CD4-positive, alpha-beta T cell treated with Interleukin-21 for 1 hour (primary cell): ENCODE measurements at places on chromosomes 7 and 10.
A peak's percentile ranks its signal among the peaks of the same experiment; 100 is the strongest.

DNA sequence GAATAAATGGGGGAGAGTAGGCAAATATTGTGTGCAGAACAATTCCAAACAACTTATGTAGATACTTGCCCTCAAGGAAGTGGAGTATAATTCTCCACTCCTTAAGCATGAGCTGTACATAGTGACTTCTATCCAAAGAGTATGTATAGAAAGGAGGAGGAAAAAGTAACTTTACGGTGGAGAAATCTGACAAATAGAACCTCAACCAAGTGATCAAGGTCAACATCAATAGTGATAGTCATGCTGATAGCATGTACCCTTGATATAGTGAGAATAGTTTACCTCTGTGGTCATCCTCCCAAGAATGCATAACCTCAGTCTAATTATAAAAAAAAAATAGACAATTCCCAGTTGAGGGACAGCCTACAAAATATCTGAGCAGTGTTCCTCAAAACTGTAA, 89.1 kb upstream of the NANOS1 start:
- no peak for DNase-seq

DNA sequence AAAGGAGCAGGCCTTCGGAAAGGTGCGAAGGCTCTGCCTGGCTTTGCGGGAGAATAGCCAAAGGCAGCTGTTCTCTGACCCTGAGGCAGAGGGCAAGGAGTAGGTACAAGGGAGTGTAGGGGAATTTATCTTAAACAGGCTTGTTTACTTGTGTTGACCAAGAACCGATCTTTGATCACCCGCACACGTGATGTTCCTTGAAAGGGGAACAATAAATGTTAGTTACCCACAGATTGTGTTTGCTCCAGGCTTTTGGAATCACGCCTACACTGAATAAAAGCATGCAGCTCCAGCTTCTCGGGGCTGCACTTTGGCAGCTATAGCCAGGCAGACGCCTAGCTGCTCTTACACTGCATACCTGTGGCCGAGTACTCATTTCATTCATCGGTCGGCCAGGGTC, 420.8 kb downstream of the PHF14 start:
- DNase-seq: no peak

- no peak for DNase-seq
Measured at GRCh38 chr10:59856104-59856503, 50.3 kb downstream of the CCDC6 start.

DNA sequence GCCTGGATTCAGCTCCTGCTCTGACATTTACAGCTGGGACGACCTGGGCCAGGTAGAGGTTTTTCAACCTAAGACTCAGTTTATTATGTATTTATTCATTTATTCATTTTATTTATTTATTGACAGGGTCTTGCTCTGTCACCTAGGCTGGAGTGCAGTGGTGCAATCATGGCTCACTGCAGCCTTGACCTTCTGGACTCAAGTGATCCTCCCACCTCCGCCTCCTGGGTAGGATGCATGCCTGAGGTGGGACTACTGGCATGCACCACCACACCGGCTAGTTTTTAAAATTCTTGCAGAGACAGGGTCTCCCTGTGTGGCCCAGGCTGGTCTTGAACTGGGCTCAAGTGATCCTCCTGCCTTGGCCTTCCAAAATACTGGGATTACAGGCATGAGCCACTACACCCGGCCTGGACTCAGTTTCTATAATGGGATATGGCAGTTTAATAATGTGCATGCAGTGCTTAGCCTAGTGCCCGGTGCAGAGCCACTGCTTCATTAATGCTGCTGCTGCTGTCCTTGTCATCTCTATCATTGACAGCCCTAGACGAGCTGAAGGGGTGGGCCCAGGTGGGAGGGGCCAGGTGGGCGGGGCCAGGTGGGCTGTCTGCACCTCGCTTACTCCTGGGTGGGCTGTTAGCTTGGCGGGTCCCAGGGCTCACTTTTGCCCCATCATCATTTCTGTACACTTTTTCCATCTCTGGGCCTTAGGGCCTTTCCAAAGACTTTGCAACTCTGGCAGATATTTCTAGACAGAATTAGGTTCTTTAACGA, 92.6 kb downstream of the LHPP start:
- DNase-seq: no peak

DNA sequence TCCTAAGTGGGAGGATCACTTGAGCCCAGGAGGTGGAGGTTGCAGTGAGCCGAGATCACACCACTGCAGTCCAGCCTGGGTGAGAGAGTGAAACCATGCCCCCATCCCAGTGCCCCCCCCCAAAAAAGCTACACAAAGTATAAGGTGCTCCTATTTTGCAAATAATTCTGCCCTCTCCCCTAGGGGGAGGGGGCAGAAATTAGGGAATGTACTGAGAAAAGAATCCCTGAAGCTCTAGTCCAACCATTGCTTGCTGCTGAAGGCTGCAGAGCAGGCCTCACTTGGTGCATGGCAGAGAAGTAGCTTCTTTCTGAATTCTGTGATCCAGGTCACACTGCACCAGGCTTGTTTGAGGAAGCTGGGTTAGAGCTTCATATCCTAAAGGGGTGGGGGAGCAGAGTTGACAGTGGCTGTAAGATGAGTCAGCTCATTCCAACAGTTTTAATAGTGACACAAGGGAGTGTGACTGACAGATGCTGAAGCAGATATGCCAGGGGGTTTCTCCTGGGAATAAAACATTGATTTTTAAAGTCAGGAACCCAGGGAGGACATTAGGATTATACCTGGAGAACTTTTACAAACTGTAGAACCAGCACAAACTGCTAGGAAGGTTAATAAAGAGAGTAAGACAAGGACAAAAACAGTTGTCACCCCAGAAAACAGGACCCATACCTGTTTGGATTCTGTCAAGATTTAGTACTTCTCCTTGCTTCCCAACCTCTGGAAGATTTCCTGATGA, 32.8 kb upstream of the STRIP2 start:
- DNase-seq: no peak

GRCh38 chr7:621572-622285, 102.1 kb upstream of the PDGFA start:
- DNase-seq: no peak

- no peak for DNase-seq
Measured at GRCh38 chr10:85012305-85012704, 683.9 kb downstream of the CCSER2 start.

GRCh38 chr10:29495366-29495765, 139.4 kb downstream of the SVIL start:
- DNase-seq: no peak

GRCh38 chr7:45568536-45569289, 5.5 kb upstream of the ADCY1 start:
- DNase-seq: no peak

DNA sequence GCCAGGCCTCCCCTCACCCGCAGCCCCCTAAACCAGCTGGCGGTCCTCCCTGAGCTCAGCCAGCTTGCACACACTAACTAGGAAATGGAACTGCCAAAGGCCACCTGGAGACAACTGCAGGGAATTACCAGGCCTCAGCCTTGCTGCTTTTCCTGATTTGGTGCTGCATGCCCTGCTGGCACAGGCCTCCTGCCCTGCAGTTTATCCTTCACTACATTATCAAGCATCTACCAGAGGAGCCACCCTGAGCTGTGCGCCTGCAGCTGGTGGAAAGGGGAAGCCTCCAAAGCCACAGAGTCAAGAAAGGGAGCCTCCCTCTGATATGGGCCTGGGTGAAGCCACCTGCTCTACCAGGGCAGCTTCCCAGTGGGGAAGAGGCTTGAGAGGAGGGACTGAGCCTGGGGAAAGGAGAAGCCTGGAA, 139.8 kb downstream of the GRID1 start:
- no peak for DNase-seq

GRCh38 chr10:15253951-15254807, 85.7 kb upstream of the NMT2 start:
- no peak for DNase-seq

DNA sequence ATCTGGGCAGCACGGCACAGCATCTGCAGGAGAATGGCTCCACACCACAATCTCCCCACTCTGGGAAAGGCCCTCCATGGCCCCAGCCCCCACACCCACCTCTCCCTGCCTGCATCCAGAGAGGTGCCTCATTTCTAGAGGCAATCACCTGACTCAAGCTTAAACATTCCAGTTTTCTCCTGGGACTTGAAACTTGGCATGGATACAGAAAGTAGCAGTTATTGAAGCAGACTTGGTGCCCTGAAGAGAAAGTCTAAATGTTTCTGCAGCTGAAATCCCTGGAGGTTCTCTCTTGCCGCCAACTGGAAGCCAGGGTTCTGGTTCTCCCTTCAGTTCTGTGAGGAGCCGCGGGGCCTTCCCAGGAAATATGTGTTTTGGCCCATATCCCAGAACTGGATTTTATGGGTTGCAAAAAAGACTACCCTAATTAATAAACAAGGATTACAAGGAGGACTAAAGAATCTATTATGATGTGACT, 122.8 kb downstream of the SKIDA1 start:
- no peak for DNase-seq

DNA sequence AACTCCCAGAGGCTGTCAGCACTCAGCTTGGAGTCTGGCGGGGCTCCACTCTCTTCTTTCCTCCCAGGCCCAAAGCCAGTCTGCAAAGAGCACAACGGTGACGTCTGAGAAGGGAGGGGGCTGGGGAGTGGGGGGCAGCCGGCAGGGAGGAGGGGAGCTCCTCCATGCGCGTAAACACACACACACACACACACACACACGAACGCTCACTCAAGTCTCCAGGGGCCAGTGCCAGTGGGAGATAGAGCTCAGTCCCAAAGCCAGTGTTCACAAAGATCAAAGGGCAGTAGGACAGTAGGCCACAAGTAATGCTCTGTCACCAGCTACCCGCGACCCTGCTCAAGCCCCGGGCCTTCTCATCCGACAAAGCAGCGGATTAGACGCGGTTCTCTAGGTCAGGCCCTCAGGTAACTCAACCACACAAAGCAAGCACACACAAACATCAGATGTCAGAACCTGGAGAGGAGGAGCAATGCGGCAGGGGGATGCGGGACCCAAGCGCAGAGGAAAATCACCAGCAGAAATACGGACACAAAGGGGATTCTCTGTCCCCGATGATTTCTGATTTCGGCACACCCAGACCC, 19.9 kb downstream of the TCAF1 start:
- no peak for DNase-seq

GRCh38 chr10:127618797-127619196, 69.7 kb downstream of the NPS start:
- DNase-seq: no peak

DNA sequence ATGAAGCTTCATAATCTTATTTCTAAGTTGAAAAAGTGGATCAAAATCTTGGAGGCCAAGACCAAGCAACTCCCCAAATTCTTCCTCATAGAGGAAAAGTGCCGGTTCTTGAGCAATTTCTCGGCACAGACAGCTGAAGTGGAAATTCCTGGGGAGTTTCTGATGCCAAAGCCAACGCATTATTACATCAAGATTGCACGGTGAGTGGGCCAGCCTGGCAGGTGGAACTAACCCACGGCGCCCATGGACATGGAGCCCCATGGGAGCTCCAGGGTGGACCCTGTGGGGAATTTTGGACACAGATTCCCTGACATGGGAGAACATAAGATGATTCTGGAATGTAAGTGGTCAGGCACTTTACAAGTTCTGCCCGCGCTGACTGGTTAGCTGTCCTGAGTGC, 125.9 kb downstream of the TRRAP start:
- DNase-seq: no peak

GRCh38 chr7:127870231-127870907, 160.9 kb downstream of the LRRC4 start:
- DNase-seq: no peak

DNA sequence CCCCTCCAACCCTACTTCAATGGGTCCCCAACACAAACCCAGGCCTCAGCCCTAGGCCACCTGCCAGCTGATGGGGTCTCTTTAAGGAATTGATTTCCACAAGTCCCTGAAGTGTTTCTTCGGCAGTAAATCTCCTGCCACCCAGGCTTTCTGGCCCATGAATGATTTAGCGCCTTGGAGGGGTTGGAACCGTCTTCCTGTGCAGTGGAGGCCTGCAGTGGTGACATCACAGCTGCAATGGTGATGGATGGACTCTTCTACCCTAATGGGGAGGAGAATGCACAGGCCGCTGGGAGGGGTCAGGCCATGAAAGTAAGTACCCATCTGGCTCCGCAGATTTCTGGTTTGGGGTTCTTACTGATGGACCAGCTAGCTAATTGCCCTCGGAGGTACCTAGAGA, 163.8 kb downstream of the UBE2H start:
- no peak for DNase-seq

- DNase-seq: no peak
Measured at GRCh38 chr10:34814223-34814912, 728 bp downstream of the PARD3 start.

- DNase-seq: peak; percentile 86
Measured at GRCh38 chr7:63900394-63901203, 98.0 kb upstream of the ZNF722 start.

DNA sequence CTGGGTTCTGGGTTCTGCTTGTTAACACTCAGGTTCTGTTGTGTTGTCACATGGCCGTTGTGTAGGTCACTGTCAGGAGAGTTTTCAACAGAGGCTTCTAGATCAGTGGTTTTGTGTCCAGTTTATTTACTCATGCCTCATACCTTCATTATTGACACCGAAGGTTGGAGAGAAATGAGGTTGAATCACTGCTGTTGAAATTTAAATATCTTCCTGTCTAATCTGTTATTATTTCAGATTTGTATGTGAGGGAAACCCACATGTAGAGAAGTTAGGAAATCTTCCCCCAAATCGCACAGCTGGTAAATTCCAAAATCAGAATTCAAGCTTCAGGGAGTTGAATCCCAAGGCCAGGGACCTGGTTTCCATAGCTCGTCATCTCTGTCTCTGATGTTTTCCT, 28.3 kb upstream of the KLF6 start:
- no peak for DNase-seq

DNA sequence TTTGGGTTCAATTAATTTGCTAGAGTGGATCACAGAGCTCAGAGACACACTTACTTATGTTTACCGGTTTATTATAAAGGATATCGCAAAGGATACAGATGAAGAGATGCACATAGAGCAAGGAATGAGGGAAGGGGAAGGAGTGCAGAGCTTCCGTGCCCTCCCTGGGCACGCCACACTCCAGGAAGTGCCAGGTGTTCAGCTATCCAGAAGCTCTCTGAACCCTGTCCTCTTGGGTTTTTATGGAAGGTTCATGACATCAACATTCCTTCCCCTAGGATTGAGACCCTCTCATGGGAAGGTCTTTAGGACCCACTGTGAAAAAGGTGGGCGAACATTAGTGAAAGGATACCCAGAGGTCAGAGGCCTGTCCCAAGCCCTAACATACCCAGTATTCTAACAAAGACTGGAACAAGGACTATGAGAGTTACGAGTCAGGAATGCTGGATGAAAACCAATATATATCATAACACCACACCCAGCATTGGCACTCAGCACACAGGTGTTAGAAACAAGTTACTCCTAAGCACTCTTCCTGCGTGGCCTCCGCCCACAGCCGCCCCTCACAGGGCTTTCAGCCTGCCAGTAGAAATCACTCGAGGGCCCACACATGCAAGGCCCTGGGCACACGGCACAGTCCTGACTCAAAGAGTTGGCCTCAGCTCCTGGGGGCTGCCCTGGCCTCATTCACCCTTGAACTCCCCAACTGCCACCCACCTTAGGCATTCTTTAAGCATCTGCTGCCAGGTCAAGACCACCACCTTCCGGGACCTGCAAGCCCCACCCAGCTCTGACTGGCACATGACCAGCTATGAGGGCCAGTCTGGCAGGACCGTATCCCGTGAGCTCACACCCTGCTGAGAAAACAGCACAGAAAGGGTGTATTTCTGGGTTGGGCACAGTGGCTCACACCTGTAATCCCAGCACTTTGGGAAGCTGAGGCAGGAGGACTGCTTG, 5.6 kb upstream of the AIFM2 start:
- DNase-seq: no peak

GRCh38 chr7:158030071-158030470, 557.6 kb downstream of the PTPRN2 start:
- DNase-seq: no peak

- DNase-seq: no peak
Measured at GRCh38 chr7:155225516-155225915, 72.2 kb upstream of the INSIG1 start.
